ENCODE measurements at places on chromosomes 6 and 20. TPM values are rescaled to one million over a fixed set of nuclear protein-coding genes. Genes with fewer than 3 reads are reported as not detected.

Gene HNF4A
- total RNA-seq = 26.0 TPM

Gene MYCT1
- 14.2 TPM for total RNA-seq

Gene RHAG
- not detected for total RNA-seq

Gene APMAP
- 90.9 TPM for total RNA-seq

Gene BPIFB4
- total RNA-seq = not detected

Gene PXT1
- 0.13 TPM for total RNA-seq

Gene OTOR
- not detected for total RNA-seq

Gene RBBP8NL
- total RNA-seq = 0.13 TPM

Gene OR2B6
- total RNA-seq = not detected

- peak; percentile 60 for DNase-seq
Observed at GRCh38 chr20:31594558-31595379, 10.3 kb upstream of the ID1 start.

DNA sequence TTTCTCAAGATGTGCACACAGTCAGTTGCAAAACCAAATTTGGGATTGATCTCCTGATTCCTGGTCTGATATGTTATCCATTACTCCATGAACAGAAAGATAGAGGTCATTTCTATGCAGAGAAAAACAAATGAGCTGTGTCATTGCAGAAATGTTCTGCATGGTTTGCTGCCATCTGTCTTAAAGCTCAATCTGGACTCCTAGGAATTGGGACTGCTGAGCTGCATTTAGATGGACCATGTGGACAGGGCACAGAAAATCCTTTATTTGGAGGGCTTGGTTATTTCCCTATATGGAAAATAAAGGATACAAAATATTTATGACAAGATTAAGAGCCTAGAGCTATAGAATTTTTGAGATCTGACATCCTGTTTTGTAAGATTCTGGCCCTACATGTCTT is 91.3 kb downstream of the ADGRB3 start:
- no peak for DNase-seq

GRCh38 chr6:27805347-27805746 is 106.8 kb downstream of the OR2B2 start:
- DNase-seq = no peak

GRCh38 chr20:20495729-20496503 is 128.0 kb downstream of the INSM1 start:
- DNase-seq = no peak

- DNase-seq = no peak
Observed at GRCh38 chr6:85240787-85241385, 209.0 kb upstream of the NT5E start.

DNA sequence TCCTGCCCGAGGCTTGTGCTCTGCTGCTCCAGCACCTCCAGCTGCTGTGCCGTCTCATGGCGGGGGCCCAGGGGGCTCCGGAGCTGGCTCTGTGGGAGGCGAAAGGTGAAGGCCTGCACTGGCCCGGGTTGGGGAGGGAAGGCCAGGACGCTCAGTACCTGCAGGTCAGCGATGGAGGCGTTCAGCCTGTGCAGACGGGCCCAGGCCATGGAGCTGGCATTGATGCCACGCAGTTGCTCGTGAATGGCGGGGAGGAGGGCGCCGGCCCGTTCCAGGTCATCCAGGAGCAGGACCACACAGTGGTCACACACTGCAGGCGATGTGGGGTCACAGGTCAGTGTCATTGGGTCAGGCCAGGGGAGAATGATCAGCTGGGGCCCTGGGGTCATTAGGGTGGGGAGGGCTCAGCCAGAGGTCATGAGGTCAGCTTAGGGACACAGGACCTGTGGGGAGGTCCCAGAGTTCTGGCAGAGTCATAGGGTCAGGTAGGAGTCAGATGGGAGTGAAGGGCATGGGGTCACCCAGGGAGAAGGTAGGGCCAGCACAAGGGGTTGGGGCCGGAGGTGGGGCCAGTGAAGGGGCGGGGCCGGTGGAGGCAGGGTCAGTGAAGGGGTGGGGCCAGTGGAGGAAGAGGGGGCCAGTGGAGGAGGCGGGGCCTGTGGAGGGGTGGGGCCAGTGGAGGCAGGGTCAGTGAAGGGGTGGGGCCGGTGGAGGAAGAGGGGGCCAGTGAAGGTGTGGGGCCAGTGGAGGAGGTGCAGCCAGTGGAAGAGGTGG is 18.0 kb downstream of the ADRM1 start:
- no peak for DNase-seq

- DNase-seq = no peak
Observed at GRCh38 chr6:25056130-25056529, 120.4 kb upstream of the RIPOR2 start.

GRCh38 chr20:51326201-51326819 is 216.2 kb downstream of the NFATC2 start:
- no peak for DNase-seq

GRCh38 chr20:43372051-43372450 is 85.6 kb upstream of the SRSF6 start:
- DNase-seq = no peak

GRCh38 chr6:130367767-130368166 is 1.9 kb downstream of the TMEM200A start:
- DNase-seq = no peak

GRCh38 chr6:1798303-1798964 is 188.7 kb downstream of the FOXC1 start:
- DNase-seq = no peak

GRCh38 chr6:21355638-21356037 is 237.9 kb upstream of the SOX4 start:
- no peak for DNase-seq

DNA sequence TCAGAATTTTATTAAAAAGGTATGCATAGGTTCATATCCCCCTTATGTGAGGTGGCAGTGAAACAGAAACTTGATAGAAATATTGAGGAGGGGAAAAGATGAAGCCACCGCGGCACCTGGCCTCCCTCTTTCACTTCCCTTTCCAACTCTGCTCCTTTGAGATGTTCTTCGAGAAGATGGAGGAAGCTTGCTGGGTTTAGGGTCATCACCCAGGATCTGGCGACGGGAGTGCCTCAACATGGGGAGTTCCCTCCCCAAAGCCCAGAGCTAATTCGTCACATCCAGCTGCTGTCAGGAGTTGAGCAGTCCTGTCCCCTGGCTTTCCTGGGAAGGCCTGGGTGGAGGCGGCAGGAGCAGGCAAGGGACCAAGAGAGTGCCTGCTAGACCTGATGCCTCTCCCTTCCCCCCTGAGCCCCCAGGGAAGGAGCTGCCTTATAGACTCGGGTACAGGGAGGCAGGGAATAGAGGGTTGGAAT is 29.1 kb downstream of the RREB1 start:
- DNase-seq = no peak

- no peak for DNase-seq
Observed at GRCh38 chr6:33974471-33974870, 170.7 kb upstream of the MLN start.

GRCh38 chr20:50783903-50784302 is 11.0 kb upstream of the BCAS4 start:
- no peak for DNase-seq

- DNase-seq = no peak
Observed at GRCh38 chr20:18284805-18285533, 3.4 kb upstream of the ZNF133 start.

DNA sequence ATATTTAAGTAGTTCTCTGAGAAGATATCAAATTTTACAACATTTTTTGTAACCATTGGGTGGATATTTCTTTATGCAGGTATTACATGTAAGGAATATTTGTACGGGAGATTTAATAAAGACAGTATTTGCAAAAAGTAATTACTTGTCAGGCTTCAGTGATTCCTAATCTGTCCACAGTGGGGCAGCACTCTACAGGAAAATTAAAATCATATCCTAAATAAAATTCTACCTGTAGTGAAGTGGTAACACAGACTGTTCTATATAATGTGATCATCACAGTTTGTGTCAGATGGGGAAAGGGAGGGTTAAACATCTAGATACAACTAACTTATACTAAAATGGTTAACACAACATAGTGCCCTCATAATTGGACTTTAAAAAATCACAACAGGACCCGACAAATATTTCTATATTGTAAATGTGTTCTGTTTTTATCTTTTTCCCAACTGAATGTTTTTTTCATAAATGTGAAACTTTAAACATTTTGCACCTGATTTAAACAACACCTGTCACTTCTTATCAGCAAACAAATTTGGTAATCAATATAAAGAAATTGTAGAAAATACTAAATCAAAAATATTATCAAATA is 145.6 kb upstream of the MANEA start:
- DNase-seq = peak; percentile 31

DNA sequence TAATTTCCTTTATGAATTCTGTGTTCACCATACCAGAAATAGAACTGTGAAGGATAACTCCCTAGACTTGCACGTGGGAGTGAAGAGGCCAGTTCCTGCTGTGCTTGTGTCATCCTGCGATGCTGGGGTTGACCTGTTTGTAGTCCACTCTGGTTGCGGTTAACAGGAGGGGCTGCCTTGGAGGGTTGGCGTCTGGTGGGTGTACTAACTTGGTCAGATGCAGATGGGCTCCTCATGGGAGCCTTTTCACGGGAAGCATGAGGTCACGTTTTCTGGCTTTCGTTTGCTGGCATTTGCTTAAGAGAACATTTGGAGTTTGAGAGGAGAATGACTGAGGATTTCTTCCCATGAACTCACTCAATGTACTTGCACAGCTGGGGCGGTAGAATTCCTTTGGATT is 41.2 kb downstream of the IGF2R start:
- DNase-seq = no peak

DNA sequence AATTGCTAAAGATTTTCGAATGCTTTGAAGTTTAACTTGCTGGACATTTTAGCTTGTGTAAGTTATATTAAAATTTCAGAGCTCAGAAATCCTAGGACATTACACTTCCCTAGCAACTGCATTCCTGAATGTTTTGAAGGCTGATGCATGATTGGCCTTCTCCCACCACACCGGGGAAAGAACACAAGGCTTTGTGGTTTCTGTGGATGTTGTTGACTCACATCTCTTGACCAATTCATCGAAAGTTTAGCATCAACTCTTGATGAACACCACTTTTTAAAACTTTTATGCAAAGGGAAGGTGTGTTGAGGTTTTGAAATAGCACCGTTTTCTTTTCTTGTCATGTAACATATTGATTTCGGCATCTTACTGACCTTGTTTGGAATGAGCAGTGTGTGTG is 81.1 kb downstream of the RIMS1 start:
- no peak for DNase-seq

GRCh38 chr20:49433333-49433732 is 49.1 kb downstream of the KCNB1 start:
- no peak for DNase-seq

Measured in kidney (tissue), 22 donors.